ENCODE measurements at places on chromosomes 6 and 20. TPM values are rescaled to one million over a fixed set of nuclear protein-coding genes. Genes with fewer than 3 reads are reported as not detected.

Gene PGC
- 1.6 TPM for polyA plus RNA-seq

Gene EPB41L1
- 35.0 TPM for polyA plus RNA-seq

Gene OVOL2
- 7.3 TPM for polyA plus RNA-seq

Gene TOMM34
- polyA plus RNA-seq = 18.5 TPM

Gene C6orf58
- not detected for polyA plus RNA-seq

Gene ATXN1
- 8.8 TPM for polyA plus RNA-seq

Gene TREML1
- 0.07 TPM for polyA plus RNA-seq

Gene CRISP3
- 144 TPM for polyA plus RNA-seq
